ENCODE measurements at places on chromosomes 5 and 9.
A peak's percentile ranks its signal among the peaks of the same experiment; 100 is the strongest.

DNA sequence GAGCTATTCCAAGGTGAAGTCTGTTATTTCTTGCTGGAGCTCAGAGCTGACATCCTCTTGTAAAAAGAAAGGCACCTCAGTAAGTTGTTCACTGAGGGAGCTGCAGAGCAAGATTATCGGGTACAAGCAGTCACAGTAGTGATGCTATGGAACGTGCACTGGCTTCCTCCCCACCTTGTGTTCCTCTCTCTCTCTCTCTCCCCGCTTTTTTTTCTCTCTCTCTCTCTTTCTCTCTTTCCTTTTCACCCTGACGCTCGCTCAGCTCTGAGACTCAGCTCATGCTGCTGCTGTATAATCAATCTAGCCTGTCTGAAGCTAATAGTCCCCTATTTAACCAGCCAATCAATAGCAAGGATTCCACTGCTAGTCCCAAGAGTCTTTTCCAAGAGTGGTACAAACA, 587.6 kb upstream of the CDH18 start:
- peak; percentile 27 for DNase-seq

DNA sequence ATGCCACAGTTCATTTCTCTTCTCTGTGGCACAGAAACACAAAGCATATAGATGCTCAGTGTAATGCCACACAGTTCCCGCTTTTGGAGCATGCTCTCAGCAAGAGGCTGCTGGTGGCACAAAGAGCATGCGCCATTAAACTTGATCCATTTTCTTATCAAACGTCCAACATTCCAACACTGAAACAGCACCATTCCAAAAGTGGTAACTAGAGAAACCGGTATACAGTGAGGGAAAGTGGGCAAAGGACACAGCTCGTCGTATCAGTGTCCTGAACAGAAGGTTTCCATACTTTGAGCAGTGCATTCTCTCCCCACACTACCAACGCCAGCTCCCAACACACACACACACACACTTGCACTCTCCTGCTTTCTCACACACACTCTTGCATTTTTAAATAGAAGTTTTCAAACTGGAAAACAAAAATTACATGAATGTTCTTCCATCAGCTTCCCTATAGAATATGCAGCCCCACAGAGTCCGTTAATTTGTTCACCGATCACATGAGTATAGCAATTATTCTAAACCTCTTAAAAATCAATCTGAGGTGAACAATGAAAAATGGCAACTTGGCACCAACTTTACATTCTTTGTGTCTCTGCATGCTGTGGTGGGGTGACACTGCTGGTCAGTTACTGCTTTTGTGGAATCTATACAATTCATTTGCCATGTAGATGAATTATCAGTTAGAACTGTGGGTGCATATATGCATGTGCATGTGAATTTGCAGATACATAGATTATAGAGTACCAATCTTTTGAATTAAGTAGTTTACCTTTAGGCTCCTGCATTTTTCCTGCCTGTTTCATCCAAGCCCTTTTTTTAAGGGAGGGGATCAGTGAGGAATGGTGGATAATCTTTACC, 5.7 kb downstream of the NFIB start:
- DNase-seq: no peak

GRCh38 chr5:55320571-55320970, 12.8 kb downstream of the MTREX start:
- DNase-seq: no peak

DNA sequence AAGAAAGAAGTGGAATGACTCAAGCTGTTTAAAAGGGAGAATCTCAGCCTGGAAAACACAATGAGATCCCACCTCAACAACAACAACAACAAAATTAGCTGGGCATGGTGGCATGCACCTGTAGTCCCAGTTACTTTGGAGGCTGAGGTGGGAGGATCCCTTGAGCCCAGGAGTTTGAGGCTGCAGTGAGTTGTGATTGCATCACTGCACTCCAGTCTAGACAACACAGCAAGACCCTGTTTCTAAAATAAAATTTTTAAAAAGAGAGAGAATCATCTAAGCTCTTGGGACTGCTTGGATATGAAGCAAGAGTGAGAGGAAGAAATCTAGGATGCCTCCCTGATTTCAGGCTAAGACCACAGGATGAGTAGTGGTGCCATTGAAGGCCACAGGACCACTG, 47.4 kb upstream of the KIF2A start:
- DNase-seq: no peak

Data from umbilical cord (tissue), 2 donors.